CD4-positive, alpha-beta T cell (primary cell): ENCODE measurements at places on chromosomes 12 and 14. TPM values are rescaled to one million over a fixed set of nuclear protein-coding genes. Genes with fewer than 3 reads are reported as not detected.

Gene ZNF605
- 5.3 TPM for total RNA-seq

DNA sequence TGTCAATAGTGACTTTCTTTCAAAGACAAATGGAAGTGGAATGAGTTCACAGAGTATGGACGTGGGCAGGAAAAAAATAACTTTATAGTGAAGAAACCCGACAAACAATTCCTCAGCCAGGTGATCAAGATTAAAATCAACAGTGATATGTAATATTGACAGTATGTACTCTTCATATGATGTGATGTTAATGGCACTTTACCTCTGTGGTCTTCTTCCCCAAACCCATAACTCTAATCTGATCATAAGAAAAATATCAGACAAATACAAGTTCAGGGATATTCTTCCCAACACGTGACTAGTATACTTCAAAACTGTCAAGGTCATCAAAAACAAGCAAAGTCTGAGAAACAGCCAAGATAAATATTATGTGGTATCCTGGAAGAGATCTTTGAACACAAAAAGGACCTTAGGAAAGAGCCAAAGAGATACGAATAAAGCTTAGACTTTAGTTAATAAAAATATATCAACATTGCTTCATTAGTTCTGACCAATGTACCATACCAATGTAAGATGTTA, 215.5 kb downstream of the PPFIA2 start:
- no peak for DNase-seq

GRCh38 chr12:58253663-58254062, 312.3 kb downstream of the ATP23 start:
- DNase-seq: no peak

DNA sequence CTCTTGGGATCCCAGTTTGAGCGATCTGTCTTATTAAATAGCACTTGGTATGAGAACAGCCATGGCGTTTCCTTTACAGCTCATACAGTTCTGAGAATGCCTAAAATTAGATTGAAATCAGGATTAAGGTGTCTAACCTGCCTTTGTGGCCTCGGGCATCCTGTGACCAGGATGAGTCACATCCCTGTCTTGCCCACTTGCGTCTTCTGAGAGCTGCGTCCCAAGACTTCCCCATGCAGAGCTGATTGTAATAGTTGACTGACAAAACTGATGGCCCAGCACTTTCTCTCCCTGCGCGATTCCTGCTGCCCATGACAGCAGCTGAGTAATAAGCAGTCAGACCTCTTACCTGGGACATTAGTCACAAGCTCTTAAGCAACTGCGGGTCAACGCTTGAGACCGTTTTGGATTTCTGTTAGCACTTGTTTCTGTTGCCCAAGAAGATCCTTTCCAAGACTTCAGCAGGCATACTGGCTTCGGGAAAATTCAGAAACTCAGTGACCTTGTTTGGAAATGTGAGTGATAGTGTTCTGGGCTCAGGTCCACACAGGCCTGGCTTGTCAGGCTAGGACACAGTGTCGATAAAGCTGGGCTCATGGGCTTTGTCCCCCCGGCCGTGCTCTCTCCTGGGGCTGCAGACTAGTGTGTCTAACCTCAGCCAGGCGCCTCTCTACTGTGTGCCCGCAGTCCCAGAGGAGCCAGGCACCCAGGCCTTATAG, 169.9 kb upstream of the HIF1A start:
- peak; percentile 68 for DNase-seq

- no peak for DNase-seq
Observed at GRCh38 chr12:91617818-91618217, 435.2 kb upstream of the DCN start.

DNA sequence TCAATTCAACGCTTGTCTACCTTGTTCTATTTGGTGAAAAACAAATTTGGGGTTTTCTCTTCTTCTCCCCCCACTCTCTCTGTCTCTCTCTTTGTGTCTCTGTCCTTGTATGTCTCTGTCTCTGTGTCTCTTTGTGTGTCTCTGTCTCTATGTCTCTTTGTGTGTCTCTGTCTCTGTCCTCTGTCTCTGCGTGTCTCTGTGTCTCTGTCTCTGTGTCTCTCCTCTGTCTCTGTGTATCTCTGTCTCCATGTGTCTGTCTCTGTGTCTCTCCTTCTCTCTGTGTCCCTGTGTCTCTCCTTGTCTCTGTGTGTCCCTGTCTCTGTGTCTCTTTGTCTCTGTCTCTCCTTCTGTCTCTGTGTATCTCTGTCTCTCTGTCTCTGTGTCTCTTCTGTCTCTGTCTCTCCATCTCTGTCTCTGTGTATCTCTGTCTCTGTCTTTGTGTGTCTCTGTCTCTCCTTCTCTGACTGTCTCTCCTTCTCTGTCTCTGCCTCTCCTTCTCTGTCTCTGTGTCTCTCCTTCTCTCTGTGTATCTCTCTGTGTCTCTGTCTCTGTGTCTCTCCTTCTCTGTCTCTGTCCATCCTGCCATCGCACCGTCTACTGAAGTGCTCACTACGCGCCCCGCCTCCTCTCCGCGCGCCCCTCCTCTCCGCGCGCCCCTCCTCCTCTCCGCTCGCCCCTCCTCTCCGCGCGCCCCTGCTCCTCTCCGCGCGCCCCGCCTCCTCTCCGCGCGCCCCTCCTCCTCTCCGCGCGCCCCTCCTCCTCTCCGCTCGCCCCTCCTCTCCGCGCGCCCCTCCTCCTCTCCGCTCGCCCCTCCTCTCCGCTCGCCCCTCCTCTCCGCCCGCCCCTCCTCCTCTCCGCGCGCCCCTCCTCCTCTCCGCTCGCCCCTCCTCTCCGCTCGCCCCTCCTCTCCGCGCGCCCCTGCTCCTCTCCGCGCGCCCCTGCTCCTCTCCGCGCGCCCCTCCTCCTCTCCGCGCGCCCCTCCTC, 12.8 kb downstream of the LRCOL1 start:
- peak; percentile 53 for DNase-seq

Gene KRT4
- not detected for total RNA-seq
